ENCODE measurements at places on chromosomes 3 and 15. TPM values are rescaled to one million over a fixed set of nuclear protein-coding genes. Genes with fewer than 3 reads are reported as not detected.

Gene PARP15
- total RNA-seq = 69.3 TPM

Gene IGDCC3
- not detected for total RNA-seq

Gene SPTBN5
- total RNA-seq = 2.2 TPM

Gene STRC
- 1.8 TPM for total RNA-seq

Gene C3orf85
- total RNA-seq = not detected

Gene ZNF620
- total RNA-seq = 0.94 TPM

Gene PLA2G4B
- total RNA-seq = 34.8 TPM

Gene SH3GL3
- not detected for total RNA-seq

Gene DCUN1D1
- 51.5 TPM for total RNA-seq

GRCh38 chr15:62071711-62072308 lies 5.0 kb downstream of the C2CD4A start:
- no peak for DNase-seq

GRCh38 chr3:53753518-53754183 lies 92.6 kb downstream of the CHDH start:
- no peak for DNase-seq

- no peak for DNase-seq
Observed at GRCh38 chr3:193897288-193897687, 238.7 kb upstream of the HES1 start.

DNA sequence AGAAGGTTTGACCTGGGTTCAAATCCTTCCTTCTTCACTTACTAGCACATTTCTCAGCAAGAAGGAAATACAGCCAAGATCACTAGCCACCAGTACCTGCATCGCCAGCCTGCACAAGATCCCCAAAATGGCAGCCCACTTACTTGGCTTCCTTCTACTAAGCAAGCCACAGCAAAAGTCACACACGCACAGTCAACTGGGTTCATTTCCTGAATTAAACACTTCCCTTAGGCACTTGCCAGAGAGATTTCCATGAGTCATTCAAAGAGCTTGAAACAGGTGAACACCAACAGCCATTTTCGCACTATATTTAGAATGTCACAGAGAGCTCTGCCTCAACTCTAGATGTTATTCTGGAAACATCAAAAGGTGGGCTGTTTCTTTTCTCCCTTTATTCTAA lies 42.6 kb downstream of the MGLL start:
- no peak for DNase-seq

GRCh38 chr3:197350446-197350845 lies 52.0 kb upstream of the DLG1 start:
- DNase-seq = no peak

GRCh38 chr15:65077981-65078352 lies 1.4 kb downstream of the KBTBD13 start:
- peak; percentile 23 for DNase-seq

DNA sequence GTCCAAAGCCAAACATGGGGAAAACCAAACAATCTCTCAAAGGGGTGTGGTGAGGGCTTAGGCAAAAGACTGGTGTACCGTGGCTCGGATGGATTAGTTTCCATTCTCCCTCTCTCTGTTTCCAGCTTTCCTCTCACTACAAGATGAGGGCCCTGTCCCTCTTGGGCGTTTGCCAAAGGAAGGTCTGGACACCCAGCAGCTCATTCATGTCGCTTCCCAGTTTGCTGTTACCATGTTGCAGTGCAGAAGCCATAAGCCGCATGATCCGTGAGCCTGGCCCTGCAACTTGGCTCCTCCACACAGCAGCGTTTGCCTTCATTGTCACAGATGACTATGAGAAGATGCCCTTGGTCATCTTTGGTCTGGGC lies 92.2 kb downstream of the APBA2 start:
- no peak for DNase-seq

GRCh38 chr3:96646596-96646995 lies 167.8 kb upstream of the EPHA6 start:
- no peak for DNase-seq

DNA sequence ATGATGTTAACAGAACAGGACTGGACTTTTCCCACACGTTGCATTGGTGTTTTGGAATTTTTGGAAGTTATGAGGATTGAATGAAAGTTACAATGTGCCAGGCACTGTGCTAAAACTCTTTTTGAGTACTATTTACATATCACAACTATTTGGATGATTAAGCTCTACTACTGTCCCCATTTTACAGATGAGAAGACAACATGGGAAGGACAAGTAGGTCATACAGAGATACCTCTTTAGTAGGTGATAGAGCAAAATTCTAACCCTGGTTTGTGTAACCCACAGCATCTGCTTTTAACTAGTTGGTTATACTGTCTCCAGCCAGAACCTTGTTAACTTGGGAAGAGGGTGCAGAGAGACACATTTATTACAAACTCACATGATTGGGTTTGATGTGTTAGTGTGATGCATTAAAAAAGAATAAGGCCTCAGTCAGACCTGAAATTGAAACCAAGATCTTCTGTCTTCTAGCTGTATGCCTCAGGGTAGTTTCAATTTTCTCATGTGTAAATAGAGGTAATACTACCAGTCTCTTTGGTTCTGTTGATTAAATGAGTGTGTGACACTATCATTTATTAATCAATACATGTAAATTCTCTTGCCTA lies 1.4 kb downstream of the NDUFB4 start:
- no peak for DNase-seq

- DNase-seq = no peak
Observed at GRCh38 chr3:175185903-175186302, 326.8 kb downstream of the NAALADL2 start.

DNA sequence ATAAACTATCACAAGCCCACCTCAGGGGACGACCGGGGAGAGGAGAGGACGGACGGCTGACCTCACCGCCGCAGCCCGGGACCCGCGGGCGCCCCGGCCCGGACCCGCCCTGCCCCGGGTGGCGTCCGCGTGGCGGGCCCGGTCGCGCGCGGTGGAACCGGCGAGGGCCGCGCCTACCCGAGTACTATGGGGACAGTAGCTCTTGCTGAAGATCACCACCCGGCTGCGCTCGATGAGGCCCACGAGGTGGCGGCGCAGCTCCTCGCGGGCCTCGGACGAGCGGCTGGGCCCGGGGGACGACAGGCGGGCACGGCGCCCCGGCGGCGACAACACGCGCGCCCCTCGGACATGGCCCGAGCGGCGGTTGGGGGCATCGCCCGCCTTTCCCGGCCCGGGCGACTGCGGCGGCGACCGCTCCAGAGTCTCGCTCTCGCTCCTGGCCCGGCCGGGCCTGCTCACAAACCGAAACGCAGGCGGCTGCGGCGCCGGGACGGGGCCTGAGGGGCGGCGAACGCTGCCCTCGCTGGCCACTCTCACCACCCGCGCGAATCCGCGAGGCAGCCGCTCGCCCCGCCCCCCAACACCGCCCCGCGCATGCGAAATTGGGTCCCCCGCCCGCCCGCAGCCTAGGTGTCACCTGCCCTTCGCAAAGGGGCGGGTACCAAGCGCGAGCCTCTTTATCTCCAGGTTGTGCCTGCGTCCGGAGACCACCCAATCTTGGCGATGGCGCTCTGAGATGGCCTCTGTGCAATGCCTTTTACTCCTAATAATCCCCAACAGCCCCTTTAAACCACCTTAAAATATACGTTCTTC lies at the start of gene TXNRD3:
TXNRD3 (minus strand) TSS at position 554 of the 813 bp plus-strand sequence.
- DNase-seq = peak; percentile 57

- no peak for DNase-seq
Observed at GRCh38 chr3:146953511-146953981, 348.4 kb upstream of the PLSCR5 start.

DNA sequence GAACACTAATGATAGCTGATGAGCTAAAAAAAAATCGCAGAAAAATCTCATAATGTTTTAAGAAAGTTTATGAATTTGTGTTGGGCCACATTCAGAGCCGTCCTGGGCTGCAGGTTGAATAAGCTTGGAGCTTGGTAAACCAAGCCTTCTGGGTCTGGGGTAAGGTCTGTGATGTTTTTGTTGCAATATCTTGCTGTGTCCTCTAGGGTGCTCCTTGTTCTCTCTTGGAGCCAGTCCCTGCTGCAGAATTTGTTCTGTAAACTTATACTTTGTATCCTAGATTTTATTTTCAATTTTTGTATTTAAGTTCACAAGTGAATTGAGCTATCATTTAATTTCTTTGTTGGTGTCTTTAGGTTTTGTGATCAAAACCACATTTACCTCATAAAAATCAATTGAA lies 143.7 kb downstream of the NR1D2 start:
- DNase-seq = no peak

- no peak for DNase-seq
Observed at GRCh38 chr15:80639168-80639555, 55.9 kb upstream of the ABHD17C start.

DNA sequence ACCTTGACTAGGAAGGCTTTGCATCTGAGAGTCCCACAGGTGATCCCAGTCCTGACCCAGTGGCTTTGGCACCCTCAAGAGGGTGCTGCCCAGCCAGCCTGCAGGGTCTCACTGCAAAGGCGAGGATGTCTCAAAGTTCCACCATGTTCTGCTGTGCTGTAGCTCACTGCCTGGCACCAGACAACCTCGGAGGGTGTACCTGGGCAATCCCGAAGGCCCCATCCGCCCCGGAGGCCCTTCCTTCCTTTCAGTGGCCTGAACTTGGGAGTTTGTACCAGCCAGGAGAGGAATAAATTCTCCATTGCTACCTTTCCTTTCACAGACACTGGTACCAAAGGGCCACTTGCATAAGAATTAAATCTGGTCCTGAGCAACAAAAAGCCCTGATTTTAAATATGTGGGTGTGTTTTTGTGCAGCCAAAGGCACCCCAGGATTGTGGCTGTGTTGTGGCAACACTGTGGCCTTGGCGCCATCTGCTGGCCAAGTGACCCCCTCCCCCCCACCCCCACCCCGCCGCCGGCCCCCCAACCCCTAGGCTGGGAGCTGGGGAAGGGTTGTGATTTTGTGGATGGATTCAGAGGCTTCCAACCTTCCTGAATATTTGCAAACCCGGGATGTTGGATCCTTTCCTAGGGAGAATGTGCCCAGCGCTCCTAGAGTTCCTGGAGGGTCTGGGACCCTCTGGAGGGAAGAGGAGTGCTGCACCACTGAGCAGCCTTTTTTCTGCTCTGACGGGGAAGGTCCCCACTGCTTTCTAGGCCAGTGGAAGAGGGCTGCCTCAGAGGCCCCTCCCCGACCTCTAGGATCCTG lies 9.7 kb upstream of the PTPN23 start:
- DNase-seq = no peak

- no peak for DNase-seq
Observed at GRCh38 chr3:65170390-65171042, 482.7 kb upstream of the ADAMTS9 start.

DNA sequence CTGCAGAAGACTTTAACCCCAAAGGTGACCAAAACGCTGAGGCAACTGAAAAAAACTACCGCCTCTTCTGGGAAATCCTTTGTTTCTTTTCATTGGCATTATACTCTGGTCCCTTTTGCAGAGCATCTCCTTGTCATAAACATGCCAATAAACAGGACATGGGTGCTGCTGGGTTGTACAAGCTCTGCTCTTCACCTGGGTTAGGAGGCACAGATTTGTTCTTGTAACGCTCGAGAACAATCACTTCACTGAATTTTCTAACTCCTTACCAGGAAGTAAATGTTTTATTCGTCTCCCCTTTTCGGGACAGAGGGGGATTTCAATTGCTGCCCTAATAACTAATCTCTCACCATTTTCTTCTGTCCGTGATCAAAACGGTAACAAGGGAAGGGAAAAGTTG lies 1.3 kb downstream of the PLCH1 start:
- no peak for DNase-seq

GRCh38 chr15:70152070-70152480 lies 54.4 kb upstream of the TLE3 start:
- DNase-seq = no peak

- DNase-seq = no peak
Observed at GRCh38 chr15:98232761-98233160, 272.3 kb downstream of the ARRDC4 start.

DNA sequence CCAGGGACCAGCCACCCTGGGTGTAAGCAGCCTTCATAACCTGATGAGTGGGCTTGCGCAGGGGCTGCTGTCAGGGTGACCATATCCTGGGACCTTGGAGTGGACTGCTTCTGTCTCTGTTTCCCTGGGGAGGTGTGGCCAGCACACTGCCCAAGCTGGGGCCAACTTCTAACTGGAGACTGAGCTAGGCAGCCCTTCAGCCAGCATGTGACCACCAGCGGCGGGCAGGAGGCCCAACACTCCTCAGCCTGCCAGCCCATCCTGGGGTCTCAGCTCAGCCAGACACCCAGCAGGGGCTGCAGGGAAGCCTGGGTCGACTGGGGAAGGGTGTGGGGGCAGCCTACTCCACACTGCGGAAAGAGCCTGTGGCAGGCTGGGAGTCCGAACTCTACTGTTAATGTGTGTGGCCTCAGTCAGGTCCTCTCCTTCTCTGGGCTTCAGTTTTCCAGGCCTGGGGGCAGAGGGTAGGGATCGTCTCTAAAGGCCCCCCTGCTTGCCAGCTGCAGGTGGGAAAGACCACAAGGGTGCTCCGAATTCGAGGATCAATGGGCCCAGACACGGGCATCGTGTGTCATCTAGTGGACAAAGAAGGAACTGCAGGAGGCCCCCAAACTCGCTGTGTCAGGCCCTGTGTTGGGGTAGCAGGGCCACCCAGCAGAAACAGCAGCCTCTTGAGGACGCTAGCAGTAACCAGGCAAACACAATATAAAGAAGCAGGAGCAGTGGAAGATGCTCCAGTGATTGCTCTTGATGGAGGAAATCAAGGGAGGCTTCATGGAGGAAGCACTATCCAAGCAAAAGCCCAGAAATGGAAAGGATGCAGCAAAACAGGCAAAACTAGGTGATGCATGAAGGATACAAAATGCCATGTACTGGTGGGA lies 2.0 kb upstream of the SEMA3G start:
- peak; percentile 47 for DNase-seq

- no peak for DNase-seq
Observed at GRCh38 chr3:65893631-65894030, 145.1 kb downstream of the MAGI1 start.

DNA sequence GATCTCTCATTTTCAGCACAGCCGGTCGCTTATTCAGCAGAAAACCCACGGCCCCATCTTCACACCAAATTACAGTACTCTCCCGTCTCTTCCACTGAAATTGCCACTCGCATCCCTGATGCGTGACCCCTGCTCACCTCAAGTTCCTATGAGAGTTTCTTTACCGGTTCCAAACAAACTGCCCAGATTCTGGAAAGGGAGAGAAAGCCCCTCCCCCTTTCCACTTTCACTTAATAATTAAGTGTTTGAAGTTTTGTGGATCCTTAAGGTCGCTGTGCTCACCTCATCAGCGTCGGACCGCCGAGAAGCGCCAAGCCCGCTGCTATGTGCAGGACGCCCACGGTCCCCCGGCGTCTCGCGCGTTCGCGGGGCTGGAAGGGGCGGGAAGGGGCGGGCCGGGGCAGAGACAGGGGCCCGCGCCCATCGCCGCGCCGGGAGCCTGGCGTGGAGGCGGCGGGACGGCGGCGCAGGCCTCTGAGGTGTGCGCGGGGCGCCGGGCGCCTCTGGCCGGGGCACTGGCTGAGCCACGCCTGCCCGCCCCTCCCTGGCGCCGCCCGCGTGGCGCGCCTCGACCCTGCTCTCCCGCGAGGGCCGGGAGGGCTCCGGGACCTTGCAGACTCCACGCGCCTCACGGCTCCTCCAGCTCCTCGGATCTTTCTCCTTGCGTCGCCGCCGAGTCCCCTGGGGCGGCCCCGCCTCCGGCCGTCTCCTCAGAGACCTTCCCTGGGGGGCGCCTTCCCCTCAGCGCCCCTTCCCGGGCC lies at the start of gene GPR156:
GPR156 (minus strand) TSS at position 476 of the 761 bp plus-strand sequence. CDS start 41,124 bp downstream, outside the sequence.
- no peak for DNase-seq

- no peak for DNase-seq
Observed at GRCh38 chr15:98113327-98113726, 152.8 kb downstream of the ARRDC4 start.

- no peak for DNase-seq
Observed at GRCh38 chr3:45132568-45133211, 13.5 kb downstream of the CDCP1 start.
